ENCODE measurements at places on chromosomes 1 and 21.
A peak's percentile ranks its signal among the peaks of the same experiment; 100 is the strongest.

- no peak for DNase-seq
- H3K4me3 ChIP-seq: no peak overlapping the region
- no peaks in the 10 kb centered on the region for H3K27me3 ChIP-seq
- H3K27ac ChIP-seq: peak overlapping the region; percentile 68
- H3K4me1 ChIP-seq: peaks cover 7% of the 10 kb centered on the region
- H3K36me3 ChIP-seq: no peaks in the 10 kb centered on the region
Observed at GRCh38 chr1:185439727-185440415, 122.8 kb upstream of the IVNS1ABP start.

- H3K27ac ChIP-seq: no peak overlapping the region
- H3K27me3 ChIP-seq: no peaks in the 10 kb centered on the region
- DNase-seq: no peak
- no peaks in the 10 kb centered on the region for H3K4me1 ChIP-seq
Observed at GRCh38 chr1:239700667-239701066, 314.3 kb downstream of the CHRM3 start.

DNA sequence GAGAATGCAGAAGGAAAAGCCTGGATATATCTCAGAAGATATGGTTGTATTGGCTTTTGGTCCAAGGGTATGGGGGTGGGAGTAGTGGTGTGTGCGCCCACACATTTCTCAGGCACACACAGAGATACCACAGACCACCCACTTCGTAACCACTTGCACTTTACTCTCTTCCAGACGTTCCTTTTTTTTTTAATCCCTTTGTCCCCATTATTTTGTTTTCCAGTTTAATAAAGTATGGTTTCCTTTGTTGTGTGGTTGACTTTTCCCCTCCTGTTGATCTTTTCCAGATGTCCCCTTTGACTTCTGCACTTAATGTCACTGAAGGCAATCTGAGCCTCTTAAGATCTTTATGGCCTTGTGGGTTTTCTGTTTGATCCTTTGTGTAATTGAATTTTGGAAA is 10.5 kb upstream of the TARS2 start:
- H3K27me3 ChIP-seq: no peaks in the 10 kb centered on the region
- DNase-seq: no peak
- peaks cover 12% of the 10 kb centered on the region for H3K36me3 ChIP-seq
- peaks cover 18% of the 10 kb centered on the region for H3K4me1 ChIP-seq

GRCh38 chr1:1302006-1302430 is 5.7 kb downstream of the ACAP3 start:
- no peaks in the 10 kb centered on the region for H3K27me3 ChIP-seq
- no peaks in the 10 kb centered on the region for H3K36me3 ChIP-seq
- no peak overlapping the region for H3K27ac ChIP-seq
- peaks cover 28% of the 10 kb centered on the region for H3K4me1 ChIP-seq
- no peak for DNase-seq
- H3K4me3 ChIP-seq: no peak overlapping the region

- no peak overlapping the region for H3K4me3 ChIP-seq
- DNase-seq: no peak
- no peak overlapping the region for H3K27ac ChIP-seq
Observed at GRCh38 chr1:168835176-168835575, 106.2 kb upstream of the DPT start.

Measured in upper lobe of right lung (tissue), 1 donor.